ENCODE measurements at places on chromosomes 13 and 19.

DNA sequence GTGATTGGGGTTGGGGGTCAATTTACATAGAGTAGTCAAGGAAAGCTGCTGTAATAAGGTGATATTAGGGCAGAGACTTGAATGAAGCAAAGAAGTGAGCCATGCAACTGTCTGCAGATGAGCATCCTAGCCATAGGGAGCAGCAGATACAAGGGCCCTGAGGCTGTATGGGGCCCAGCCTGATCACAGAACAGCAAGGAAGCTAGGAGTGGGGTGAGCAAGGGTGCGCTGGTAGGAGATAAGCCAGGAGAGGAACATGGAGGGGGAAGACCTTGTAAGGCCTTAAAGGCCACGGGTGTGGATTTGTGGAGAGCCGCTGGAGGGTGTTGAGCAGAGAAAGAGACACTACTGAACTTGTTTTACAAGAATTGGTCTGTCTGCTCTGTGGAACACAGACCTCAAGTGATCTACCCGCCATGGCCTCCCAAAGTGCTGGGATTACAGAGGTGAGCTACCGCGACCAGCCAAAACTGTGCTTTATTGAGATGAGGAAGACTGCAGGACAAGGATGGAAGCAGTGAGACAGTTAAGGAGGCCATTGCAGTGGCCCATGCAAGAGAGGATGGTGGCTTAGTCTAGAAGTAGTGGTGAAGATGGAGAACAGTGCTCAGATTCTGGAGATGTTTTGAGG is 93.0 kb downstream of the ZAR1L start:
- DNase-seq, result no peak

- DNase-seq, result no peak
Measured at GRCh38 chr13:91785431-91786119, 387.2 kb downstream of the GPC5 start.

DNA sequence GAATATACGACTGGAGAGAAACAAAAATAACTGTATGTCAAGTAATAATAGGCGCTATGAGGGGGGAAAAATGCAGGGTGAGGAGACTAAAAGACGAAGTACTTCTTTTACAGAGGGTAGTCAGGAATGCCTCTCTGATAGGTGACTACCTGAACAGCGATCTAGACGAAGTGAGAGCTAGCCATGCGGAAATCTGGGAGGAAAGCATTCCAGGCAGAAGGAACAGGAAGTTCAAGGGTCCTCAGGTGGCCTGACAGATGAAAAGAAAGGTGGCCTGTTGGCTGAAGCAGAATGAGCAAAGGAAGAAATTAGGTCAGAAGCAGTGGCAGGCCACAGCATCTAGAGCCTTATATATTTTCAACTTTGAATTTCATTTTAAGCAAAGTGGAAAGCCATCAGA is 13.3 kb downstream of the ZDHHC20 start:
- DNase-seq, result no peak

- DNase-seq, result peak; percentile 53
Measured at GRCh38 chr19:16825312-16826052, 3.7 kb upstream of the SIN3B start.

DNA sequence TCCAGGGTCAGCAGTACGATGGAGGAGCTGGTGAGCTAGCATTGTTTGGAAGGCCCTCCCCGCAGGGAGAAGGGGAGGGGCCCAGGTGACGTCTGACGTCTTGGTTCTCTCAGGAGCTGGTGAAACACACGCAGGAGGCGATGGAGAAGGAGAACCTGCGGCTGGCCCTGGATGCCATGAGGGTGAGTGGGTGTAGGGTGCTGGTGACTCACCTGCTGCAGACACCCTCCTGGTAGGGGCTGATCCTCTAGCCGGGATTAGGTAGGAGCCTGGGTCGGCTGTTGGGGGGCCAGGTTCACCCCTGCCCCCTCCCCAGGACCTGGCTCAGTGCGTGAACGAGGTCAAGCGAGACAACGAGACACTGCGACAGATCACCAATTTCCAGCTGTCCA is 55.8 kb downstream of the VAV1 start:
- DNase-seq, result peak; percentile 44

- peak; percentile 49 for DNase-seq
Measured at GRCh38 chr13:48564056-48564455, 31.2 kb upstream of the RCBTB2 start.

DNA sequence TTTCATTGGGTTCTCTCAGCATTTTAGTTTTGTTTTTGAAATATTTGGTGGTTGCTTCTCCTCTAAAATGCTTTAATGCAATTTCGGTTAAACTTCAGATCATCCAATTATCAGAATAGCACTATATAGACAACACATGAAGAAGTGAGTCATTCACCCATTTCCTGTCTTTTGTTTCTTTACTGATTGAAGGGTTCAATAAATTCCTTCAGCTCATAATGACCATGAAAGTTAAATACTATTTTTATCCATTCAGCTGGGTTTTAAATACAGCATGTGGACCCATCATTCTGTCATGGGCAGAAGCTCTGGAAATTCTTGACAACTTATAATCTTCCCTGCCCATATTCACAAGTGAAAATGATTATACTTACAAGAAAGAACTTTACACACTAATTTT is 187.2 kb downstream of the ITGBL1 start:
- peak; percentile 42 for DNase-seq

GRCh38 chr19:13044231-13044836 is 49.1 kb downstream of the NFIX start:
- peak; percentile 77 for DNase-seq

GRCh38 chr13:39129213-39129612 is 91.0 kb downstream of the NHLRC3 start:
- no peak for DNase-seq

- DNase-seq, result no peak
Measured at GRCh38 chr19:18198374-18198773, 5.4 kb downstream of the MPV17L2 start.

DNA sequence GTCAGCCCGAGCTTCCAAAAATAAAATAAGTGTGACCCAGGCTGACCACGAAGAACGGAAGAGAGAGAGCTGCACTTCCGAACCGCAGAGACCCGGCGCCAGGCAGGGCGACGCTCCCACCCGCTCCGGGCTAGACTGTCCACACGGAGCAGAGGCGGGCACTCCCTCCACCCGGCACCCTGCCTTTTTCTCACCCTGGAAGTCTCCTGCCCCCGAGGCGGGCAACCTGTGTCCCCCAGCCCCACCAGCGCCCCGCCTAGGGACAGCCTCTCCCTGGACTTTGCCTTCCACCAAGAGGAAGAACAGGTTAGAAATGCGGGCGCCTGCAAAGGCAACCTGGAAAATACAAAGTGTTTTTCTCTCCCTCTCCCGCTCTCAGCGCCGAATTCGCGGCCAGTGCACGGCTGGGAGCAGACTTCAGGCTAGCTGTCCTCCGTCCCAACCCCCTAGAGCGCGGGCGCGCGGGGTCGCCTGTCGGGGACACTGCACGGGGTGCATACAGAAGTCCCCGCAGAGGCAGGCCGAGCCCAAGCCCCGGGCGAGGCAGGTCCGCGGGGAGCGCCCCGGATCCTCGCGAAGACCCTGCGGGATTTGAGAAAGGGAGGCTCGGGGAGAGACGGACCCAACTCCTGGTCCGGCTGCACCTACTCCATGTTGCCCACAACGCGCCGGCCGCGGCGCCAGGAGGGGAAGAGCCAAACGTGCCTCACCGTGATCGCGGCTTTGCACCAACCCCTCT is 845 bp downstream of the SPRY2 start:
- peak; percentile 59 for DNase-seq

DNA sequence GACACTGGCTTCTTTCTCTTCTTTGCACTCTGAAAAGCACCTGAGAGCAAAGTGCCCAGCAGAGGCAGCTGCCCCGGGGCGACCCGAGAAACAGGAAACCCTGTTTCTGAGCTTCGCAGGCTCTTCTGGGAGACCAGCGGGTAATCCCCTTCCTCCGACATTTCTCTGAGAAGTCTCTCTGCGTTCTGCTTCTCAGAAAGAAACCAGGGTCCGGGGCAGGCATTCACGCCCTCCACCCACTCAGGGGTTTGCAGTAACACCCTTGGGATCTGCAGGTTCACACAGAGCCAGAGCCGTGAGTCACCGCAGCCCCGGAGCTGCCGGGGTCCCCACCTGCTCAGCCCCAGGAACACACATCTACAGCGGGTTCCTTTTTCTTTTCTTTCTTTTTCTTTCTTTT is 86.0 kb downstream of the GADD45B start:
- no peak for DNase-seq

- DNase-seq, result peak; percentile 48
Measured at GRCh38 chr19:7978179-7978825, 27.1 kb downstream of the ELAVL1 start.

DNA sequence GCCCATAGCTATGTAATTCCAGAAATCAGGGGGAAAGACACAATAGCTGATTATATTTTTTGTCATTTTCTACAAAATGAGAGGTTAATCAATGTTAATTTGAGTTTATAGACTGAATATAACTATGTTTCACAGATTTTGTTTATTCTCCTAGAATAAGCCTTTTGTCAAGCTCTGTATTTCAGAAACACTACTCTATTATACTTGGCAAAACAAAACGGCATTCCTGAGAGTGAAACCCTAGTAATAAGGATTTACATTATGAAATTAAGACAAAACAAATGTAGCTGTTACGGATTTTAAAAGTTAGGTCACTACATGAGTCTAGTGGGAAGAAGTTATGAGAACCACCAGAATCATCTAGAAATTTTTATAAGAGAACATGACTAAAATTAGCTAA is 334.2 kb downstream of the KLF12 start:
- no peak for DNase-seq

GRCh38 chr19:41219924-41220567 is 1.0 kb downstream of the AXL start:
- DNase-seq, result peak; percentile 76

DNA sequence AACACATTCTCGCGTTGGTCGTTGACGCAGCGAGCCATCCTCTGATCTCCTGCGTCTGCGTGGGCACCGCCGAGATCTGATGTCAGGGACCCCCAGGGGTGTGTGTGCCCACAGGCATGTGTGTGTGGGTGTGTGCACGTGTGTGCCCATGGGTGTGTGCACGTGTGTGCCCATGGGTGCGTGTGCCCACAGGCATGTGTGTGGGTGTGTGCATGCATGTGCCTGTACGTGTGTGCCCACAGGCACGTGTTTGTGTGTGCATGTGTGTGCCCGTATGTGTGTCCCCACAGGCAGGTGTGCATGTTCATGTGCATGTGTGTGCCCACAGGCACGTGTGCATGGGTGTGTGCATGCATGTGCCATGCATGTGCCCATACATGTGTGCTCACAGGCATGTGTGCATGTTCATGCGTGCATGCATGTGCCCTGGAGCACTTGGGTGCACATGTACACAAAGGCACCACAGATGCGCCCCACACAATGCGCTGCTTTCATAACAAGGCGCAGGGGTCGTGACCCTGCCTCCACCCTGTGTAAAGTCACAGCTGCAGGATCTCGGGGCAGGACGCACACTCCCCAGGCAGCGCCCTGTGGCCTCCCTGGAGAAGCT is 77.5 kb downstream of the RASA3 start:
- no peak for DNase-seq

DNA sequence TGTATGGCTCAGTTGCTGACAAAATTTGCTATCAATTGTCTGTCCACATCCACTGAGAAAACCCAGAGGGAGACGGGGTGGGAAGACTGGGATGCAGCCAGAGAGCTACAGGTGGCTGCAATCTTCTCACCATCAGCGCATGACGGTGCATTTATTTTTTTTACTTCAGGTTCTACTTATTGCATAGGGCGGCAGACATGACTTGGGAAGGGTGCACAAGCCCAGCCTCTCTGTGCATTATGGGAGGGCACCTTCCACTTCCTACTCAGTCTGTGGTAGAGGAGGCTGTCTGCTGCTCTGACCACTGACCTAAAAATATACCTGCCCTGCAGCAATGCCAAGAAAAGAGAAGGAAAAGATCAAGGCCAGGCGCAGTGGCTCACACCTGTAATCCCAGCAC is 73.1 kb downstream of the ABCC4 start:
- no peak for DNase-seq

- no peak for DNase-seq
Measured at GRCh38 chr13:27482983-27483382, 32.6 kb upstream of the MTIF3 start.

- DNase-seq, result no peak
Measured at GRCh38 chr19:41553804-41554203, 22.2 kb upstream of the CEACAM21 start.

- peak; percentile 7 for DNase-seq
Measured at GRCh38 chr13:107450431-107450830, 764.9 kb downstream of the LIG4 start.

GRCh38 chr13:37648609-37649008 is 50.0 kb upstream of the POSTN start:
- peak; percentile 17 for DNase-seq

GRCh38 chr13:60398907-60399589 is 2.0 kb downstream of the TDRD3 start:
- DNase-seq, result peak; percentile 16

DNA sequence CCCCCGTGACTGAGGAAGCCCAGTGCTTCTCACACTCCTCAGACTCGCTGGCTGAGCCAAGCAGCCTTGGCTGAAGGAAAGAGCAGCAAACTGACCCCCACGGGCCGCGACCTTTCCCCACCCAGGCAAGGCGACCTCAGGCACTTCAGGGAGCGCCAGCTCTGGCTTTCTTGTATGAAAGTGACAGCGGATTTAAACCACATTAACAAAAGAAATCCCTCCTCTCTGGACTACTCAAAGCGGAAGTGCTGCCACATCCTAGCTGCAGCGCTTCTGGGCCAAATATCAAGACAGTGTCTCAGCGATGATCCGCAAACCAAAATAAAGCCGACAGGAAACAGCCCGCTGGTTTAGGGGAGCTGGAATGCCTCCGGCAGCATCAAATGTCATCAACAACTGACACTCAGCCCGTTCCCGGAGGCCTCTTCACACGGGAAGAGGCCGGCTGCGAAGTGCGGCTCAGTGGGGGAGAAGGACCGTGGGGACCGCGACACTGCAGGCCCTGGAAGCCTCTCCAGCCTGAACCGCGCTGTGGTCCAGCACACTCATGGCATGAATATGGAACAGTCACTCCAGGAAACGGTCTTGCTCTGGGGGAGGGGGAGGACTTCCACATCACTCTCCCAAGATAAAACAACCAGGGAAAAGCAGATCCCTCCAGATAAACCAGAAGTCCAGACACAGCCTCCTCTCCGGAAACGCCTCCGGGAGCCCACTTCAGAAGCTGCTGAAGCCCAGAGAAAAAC is 1.4 kb downstream of the RASA3 start:
- DNase-seq, result peak; percentile 97

- peak; percentile 27 for DNase-seq
Measured at GRCh38 chr13:35086667-35087066, 144.6 kb downstream of the NBEA start.

DNA sequence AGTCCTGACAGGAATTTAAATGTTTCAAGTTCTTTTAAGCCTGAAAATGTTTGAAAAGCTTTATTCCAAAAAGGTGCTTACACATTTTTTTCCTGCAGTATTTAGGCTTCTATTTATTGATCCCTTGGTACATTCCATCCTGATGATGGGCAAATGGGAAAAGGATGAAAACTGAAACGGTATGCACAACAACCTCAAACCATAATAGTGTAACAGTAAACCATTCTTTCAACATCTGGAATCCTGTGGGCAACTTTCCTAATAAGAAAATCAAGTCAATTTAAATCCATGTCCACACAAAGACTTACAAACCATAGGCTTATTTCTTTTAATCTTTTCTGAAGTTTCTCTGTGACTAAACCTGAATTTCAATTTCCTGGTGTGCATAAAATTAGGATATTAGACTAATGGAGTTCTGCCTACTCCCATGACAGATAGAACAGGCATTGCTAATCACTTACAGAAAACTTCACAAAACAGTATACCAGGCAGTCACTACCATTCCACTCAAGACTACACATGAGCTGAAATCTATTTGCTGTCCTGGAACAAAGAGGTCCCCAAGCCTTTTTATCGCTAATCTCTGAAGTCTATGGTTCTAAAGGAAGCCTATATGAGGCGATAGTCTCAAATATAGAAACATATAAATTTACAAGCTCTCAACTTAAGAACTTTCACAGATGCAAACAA is 103.3 kb downstream of the DLEU7 start:
- no peak for DNase-seq

Measured in ELR (cell line).